Stomach (tissue), 19 donors: ENCODE measurements at places on chromosomes 12 and 14.

- no peak overlapping the region for H3K27ac ChIP-seq
- H3K4me3 ChIP-seq = no peak overlapping the region
- no peaks in the 10 kb centered on the region for H3K27me3 ChIP-seq
- no peaks in the 10 kb centered on the region for H3K36me3 ChIP-seq
- H3K4me1 ChIP-seq = peaks cover 4% of the 10 kb centered on the region
- no peak for DNase-seq
Observed at GRCh38 chr12:2295941-2296461, 243.2 kb downstream of the CACNA1C start.

DNA sequence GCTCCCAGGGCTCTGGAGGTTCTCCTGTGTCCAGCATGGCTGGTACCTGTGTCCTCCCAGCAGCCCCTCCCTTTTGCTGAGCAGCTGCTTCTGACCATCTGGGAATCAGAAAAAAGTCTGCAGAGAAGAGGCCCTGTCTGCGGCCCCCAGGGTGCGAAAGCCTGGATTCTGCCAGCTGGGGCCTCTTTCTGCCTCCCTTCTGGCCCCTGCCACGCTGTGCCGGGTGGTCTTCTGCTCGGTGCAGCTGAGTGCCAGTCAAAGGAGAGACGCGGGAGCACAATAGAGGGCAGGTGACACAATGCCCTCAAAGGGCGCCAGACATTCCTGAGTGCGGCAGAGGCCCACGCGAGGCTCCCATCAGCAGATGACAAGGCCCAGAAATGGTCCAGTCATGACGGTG, 12.6 kb downstream of the BTBD6 start:
- no peak overlapping the region for H3K27ac ChIP-seq
- H3K4me3 ChIP-seq = no peak overlapping the region
- H3K36me3 ChIP-seq = peaks cover 7% of the 10 kb centered on the region
- no peaks in the 10 kb centered on the region for H3K27me3 ChIP-seq

- no peak overlapping the region for H3K4me3 ChIP-seq
- no peak for DNase-seq
- no peaks in the 10 kb centered on the region for H3K36me3 ChIP-seq
Observed at GRCh38 chr12:88836156-88836555, 255.9 kb upstream of the KITLG start.

- H3K4me3 ChIP-seq = no peak overlapping the region
- no peaks in the 10 kb centered on the region for H3K36me3 ChIP-seq
- no peak for DNase-seq
- no peaks in the 10 kb centered on the region for H3K4me1 ChIP-seq
- no peak overlapping the region for H3K27ac ChIP-seq
- no peaks in the 10 kb centered on the region for H3K27me3 ChIP-seq
Observed at GRCh38 chr12:29229158-29229505, 80.1 kb downstream of the FAR2 start.

DNA sequence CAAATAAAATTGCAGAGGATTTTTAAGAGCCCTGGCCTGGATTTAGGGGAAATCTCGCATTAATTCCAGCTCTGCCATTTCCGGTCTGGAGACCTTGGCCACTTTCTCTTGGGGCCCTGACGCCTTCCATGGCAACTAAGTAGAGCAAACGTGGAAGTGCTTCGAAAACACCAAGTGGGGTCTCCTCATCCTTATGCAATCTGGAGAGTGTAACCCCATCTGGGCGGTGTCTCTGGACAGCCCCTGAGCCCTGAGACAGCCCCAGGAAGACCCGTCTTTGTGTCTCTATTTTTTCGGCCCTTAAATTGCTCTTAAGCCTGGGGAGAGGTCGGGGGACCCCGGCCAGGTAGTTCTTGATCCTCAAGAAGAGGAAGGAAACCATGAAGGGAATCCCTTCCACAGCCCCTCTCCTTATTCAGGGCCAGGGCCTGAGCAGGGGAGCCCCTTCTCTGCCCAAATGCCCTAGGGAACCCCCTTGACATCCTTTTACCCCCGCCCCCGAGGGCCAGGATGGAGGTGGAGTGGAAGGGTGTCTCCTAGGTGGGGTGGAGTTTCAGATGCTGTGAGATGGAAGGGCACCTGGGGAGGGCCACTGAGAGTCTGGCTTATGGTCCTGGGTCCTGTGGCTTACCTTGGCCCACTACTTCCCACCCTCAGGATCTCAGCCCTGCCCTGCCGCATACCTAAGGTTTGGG, 17.6 kb upstream of the NR4A1 start:
- no peak for DNase-seq
- H3K27ac ChIP-seq = peak overlapping the region; percentile 94
- peaks cover 28% of the 10 kb centered on the region for H3K4me1 ChIP-seq
- H3K27me3 ChIP-seq = no peaks in the 10 kb centered on the region
